ENCODE measurements at places on chromosomes 4 and X.

DNA sequence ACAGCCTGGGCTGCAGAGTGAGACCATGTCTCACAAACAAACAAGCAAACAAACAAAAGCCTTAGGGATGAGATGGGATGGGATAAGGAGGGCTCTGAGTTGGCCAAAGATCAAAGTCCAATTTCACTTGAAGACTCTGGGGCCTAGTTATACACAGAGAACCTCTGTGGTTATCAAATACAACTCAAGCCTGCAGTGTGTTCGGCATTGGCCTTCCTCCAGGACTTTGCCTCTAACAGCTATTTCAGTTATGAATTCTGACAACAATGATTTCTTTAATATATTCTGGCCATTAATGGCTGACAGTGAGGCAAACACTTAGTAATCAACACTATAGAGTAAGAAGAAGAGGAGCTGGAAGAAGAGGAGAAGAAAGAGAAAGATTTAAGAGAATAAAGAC lies 171.1 kb downstream of the PDGFRA start:
- no peak for DNase-seq

- no peak for DNase-seq
Measured at GRCh38 chr4:126595643-126596042, 1037.1 kb upstream of the INTU start.

DNA sequence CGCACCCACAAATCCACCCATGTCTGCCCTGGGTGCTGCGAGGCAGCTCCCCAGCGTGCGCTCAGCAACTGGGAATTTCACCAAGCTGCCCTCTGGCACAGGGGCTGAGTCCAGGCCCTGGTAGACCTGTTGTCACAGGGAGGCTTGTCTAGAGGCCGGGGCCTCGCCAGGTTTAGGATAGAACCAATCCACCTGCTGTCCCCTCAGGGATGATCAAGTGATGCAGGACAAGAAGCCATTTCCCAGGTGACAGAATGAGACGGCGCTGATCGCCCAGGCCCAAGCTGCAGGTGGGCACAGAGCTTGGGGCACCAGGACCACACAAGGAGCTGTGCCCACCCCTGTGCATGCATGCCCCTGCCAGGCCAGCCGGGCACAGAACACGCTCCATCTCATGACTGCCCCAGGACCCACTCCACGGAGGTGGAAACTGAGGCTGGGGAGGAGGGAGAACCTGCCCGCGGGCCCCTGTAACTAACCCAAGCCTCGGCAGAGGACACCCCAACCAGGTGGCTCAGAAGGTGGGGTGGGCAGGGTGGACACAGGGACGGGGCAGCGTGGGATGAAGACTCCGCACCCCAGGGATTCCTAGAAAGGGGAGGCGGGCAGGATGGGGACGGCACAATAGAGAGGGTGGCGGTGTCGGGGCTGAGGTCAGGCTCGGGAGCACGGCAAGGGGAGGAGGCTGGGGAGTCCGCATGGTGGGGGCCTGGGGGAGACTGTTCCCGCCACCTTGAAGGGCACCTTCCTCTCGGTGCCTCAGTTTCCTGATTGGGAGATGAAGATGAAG lies 78.0 kb downstream of the ZFYVE28 start:
- no peak for DNase-seq

DNA sequence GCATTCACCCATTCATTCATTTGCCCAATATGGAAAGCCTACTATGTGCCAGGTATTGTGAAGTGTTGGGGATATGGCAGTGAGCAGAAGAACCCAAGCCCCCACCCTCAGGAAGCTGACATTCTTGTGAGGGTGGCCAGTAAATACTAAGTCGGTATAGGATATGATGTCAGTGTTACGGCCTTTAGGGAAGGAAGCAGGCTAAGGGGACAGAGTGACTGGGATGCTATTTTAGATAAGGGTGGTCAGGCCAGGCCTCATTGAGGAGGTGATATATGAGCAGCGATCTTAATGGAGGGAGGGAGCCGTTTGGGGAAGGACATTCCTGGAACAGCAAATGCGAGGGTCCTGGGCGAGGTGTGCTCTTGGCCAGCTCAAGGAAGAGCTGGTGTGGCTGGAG lies 2.0 kb downstream of the ATP6AP1 start:
- no peak for DNase-seq

- DNase-seq = no peak
Measured at GRCh38 chr4:173401063-173401462, 2.1 kb upstream of the SCRG1 start.

DNA sequence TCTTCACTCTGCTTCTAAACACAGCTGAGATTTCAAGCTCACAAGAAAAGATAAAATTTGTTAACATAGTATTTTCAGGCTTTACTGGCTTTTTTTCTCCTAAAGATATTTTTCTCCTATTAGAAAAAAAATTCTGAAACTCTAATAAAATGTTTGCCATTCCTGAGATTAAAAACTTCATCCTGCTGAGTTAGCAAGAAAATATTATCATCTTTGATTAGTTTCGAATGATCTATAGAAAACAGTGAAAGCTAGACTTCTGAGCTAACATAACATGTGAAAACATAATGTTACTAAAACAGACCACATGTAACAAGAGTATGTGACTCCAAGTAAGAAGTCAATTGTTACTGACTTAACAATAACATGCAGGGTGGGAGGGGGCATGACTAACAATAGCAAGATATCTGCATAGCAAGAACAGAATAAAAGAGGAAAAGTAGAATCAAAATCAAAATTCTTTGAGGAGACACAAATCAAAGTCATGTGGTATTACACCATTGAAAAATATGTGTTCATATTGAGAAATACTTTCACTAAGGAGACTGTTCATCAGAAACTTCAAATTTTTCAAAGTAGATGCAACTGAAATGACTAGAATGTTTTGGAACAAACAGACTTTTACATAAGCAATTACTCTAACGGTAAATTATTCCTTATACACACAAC lies 14.5 kb downstream of the TBCK start:
- no peak for DNase-seq

DNA sequence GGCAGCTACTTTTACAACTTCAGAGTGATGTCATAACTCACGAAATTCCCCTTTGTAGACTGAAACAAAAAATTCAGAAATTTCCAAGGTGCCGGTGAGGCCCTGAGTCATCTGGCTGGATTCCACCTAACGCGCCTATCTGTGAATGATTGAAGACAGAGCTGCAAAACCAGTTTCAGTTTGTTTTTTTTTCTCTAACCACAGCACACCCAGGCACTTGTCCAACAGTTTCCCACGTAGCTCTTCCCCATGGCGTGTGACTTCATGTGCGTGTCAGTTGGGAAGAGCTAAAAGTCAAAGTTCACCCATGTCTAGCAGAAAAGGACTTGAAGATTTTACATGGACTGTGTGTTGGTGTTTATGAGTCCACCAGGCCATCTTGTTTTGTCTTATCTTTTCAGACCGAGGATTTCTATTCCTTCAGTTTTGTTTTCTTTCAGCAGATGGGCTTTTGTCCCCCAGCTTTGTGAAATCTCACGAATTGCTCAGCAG lies 16.4 kb downstream of the TCEANC start:
- peak; percentile 9 for DNase-seq

GRCh38 chr4:88102026-88102425 lies 56.4 kb downstream of the ABCG2 start:
- no peak for DNase-seq

DNA sequence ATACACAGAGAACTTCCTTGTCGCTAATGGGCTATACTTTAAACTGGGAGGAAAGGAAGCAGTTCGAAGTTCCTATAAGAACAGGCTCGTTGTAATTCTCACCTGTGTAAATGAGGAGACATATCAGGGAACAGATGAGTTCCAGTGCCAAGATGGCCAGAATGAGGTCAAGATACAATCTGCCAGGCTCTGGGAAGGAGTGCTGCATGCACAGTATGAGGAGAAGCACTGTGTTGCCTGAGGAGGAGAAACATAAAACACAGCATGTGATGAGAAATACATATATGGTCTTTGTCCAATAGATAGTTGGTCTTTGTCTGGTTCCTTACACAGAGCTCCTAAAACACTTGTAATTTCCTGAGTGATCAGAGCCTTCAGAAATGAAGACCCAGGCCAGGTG lies 24.3 kb downstream of the TMEM192 start:
- DNase-seq = no peak

DNA sequence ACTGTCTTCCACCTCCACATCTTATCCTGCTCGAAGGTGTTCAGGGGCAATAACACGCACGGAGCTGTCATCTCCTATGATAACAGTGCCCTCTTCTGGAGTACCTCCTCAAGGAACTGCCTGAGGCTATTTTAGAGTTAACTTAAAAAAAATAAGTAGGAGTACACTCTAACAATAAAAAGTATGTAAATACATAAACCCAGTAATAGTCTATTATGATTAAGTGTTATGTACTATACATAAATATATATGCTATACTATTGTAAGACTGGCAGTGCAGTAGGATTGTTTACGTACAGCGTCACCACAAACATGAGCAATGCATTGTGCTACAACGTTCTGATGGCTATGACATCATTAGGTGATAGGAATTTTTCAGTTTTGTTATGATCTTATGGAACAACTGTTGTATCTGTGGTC lies 34.5 kb upstream of the TLR2 start:
- no peak for DNase-seq

DNA sequence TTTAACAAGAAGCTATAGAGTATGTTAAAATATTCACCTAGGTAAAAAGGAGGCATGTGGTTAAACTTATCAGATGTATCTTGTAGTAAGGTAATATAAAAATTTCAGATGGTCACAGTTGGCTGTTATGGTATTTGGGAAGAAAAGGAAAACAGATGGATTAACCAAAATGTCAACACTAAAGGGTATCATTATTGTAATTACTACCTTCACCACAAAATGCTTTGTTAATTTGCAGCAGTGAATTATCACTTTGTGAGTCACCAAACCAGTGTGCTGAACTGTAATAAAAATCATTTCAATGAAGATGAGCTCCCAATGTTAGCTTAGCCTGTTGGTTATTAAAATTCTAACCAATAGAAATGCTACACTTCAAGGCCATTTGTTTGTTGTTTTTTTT lies 233.9 kb downstream of the RPA4 start:
- no peak for DNase-seq

GRCh38 chrX:9610771-9611392 lies 146.0 kb downstream of the TBL1X start:
- DNase-seq = no peak

DNA sequence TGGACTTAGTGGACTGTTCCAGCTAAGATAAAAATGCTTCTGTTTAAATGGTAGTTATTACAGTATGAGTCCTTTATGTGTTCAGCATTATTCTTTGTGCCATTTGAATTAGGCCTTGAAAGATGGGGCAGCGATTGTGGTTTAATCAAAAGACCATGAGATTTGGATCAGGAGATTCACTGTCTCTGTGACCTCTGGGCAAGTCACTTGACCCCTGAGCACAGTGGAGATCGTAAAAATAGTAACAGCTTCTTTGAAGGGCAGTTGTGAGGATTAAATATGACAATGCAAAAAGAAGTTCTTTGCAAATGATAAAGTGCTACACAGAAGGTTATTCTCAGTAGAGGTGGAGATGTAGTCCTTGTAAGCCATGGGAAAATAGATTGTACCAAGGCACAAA lies 10.8 kb downstream of the CXCR3 start:
- DNase-seq = no peak

DNA sequence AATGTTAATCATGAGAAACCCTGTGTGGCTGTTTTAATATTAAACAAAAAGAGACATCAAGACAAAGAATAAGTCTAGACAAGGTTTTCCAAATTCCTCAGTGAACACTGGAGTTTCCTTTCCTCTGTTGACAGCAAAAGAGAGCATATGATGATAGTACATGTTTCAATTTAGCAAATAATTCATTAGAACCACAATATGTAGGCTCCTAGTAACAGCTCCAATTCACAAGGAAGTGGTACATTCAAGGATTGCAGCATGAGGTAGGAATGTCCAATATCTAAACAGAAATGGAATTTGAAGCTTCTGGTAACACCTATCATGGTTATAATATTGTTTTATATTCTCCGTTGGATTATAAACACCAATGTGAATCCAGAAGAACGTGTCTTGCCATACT lies 203.8 kb upstream of the TECRL start:
- no peak for DNase-seq

GRCh38 chrX:113892401-113892800 lies 691.5 kb upstream of the HTR2C start:
- no peak for DNase-seq

GRCh38 chr4:13701937-13702446 lies 74.5 kb upstream of the BOD1L1 start:
- no peak for DNase-seq

DNA sequence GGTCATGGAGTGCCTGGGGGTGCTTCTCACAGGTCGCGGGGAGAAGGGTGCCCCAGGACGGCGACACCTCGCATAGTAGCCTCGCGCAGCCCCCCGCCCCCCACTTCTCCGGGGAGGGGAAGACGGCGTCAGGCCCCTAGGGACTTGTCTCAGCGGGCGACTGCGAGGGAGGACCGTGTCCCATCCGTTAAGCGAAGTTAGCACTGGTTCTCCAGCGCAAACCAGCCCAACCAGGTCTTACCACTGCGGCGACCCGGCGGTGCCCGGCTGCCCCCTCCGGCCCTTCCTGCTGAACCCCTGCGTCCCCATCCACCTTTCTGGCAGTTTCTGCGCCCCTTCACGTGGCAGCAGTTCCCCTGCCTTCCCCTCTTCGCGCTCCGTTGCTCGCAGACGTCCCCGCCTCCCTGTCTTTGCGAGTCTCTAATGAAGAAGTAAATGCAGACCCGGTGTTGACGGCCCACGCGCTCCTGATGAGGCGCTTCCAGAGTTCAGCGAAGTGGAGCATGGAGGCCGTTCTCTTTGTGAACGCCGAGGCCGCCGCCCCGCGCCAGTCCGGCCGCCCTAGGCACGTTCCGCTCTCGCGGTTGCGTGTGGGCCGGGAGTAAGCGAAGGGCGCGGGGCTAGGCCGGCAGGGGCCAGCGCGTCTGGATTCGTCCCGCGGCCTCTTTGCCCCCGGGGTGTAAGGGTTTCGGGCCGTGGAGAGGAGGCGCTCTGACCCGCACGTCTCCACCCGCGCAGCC lies 3.0 kb downstream of the SLIT2 start:
- no peak for DNase-seq

- no peak for DNase-seq
Measured at GRCh38 chr4:82782626-82783345, 15.8 kb downstream of the SCD5 start.

- DNase-seq = no peak
Measured at GRCh38 chrX:124023838-124024238, 62.3 kb downstream of the STAG2 start.

DNA sequence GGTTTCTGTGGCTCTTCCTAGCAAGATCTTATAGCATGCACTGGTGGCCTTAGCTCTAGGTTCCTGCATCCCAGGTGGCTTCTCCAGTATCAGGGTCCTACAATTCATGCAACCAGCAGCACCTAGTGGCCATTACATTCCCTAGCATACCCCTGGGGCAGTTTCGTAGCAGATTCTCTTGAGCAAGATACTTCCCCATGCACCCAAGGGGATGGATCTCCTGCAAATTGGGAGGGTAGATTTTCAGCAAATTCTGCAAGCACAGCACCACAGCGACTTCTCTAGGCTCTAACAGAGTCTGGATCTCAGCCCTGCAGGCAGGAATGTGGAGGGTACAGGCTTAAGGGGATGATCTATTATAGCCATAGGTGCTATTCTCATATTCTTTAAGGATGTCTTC lies 13.1 kb upstream of the SLC9B1 start:
- no peak for DNase-seq

- no peak for DNase-seq
Measured at GRCh38 chr4:5913454-5913853, 20.6 kb upstream of the CRMP1 start.
